ENCODE measurements at places on chromosomes 1 and 21.

DNA sequence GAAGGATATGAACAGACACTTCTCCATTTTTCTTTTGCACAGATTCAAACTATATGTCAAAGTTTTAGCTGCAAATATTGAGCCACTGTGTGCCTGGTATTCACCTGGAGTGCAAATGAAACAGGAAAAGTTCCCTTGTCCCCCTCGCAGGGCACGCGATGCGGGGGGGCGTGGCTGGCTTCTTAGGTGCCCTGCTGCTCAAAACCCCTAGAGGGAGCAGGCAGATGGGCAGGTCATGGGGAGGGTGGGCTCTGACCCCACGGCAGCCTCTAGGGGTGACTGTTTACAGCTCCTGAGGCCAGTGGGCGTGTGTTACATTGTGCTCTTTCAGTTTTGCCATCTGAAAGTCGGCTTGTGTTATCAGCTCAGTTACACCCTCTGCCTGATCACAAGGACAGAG lies 931.2 kb upstream of the B3GALT2 start:
- H3K4me1 ChIP-seq = no peaks in the 10 kb centered on the region
- H3K4me3 ChIP-seq = no peak overlapping the region
- no peaks in the 10 kb centered on the region for H3K27me3 ChIP-seq
- no peak overlapping the region for H3K27ac ChIP-seq
- H3K36me3 ChIP-seq = no peaks in the 10 kb centered on the region

DNA sequence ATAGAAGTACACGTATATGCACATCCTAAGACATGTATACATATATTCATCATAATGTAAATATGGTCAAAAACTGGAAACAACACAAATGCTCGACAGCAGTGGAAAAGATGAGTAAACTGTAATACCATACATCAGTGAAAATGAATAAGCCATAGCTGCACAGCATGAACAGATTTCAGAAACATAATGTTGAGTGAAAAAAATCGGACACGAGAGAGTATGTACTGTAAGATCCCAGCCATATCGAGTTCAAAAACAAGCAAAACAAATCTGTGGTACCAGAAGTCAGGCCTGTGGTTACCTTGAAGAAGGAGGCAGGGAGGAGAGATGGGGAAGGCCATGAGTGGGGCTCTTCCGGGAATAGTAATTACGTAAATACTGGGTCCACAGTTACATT lies 90.4 kb downstream of the GLIS1 start:
- H3K4me1 ChIP-seq = no peaks in the 10 kb centered on the region
- no peak overlapping the region for H3K27ac ChIP-seq
- H3K36me3 ChIP-seq = no peaks in the 10 kb centered on the region
- DNase-seq = no peak
- H3K4me3 ChIP-seq = no peak overlapping the region

GRCh38 chr1:47901001-47901575 lies 96.1 kb downstream of the TRABD2B start:
- H3K4me1 ChIP-seq = no peaks in the 10 kb centered on the region
- no peaks in the 10 kb centered on the region for H3K36me3 ChIP-seq
- H3K27me3 ChIP-seq = no peaks in the 10 kb centered on the region
- H3K27ac ChIP-seq = no peak overlapping the region

DNA sequence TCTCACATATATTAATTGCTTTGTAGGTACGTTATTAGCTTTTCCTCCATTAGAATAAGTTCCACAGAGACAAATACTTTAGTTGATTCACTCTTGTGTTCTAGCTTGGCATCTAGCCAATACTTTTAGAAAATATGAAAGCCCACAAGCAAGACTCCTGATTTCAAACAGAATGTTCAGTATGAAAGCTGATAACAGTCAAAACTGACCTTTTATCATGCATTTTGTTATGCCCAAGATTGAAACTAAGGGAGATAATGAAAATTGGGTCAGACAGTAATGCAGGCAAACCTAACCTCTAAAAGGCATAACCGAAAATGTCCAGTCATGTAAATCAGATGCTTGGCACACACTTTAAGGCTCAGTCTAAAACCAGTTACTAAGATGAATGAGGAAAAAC lies 61.7 kb downstream of the ERICH3 start:
- 0 out of 2 replicates have a peak, but pooled peaks cover 5% of the 10 kb centered on the region for H3K27me3 ChIP-seq
- no peak overlapping the region for H3K4me3 ChIP-seq
- no peaks in the 10 kb centered on the region for H3K4me1 ChIP-seq

- no peak for DNase-seq
- no peaks in the 10 kb centered on the region for H3K36me3 ChIP-seq
- H3K4me3 ChIP-seq = no peak overlapping the region
- no peaks in the 10 kb centered on the region for H3K4me1 ChIP-seq
- H3K27me3 ChIP-seq = no peaks in the 10 kb centered on the region
Observed at GRCh38 chr1:53557830-53558738, 98.9 kb downstream of the DMRTB1 start.

GRCh38 chr21:37800057-37800455 lies 116.2 kb downstream of the KCNJ6 start:
- H3K27ac ChIP-seq = no peak overlapping the region
- DNase-seq = peak; percentile 18
- H3K27me3 ChIP-seq = no peaks in the 10 kb centered on the region
- no peaks in the 10 kb centered on the region for H3K4me1 ChIP-seq
- H3K4me3 ChIP-seq = no peak overlapping the region

DNA sequence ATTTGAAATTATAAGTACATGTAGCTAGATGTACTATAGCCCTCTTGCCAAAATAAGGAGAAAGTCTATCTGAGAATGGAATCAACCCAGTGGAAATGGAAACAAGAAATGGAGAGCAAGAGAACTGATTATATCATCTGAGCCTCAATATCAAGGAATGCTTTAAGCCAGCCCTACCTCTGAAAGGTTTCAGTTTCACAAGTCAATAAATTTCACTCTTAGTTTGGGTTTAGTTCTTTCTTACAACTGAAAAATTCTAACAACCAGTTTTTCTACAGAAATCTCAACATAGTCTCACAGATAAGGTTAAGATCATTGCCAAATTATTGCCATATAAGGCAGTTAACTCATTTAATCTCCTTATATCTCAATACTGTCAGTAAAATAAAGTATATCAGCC lies 80.0 kb downstream of the EPS15 start:
- no peak overlapping the region for H3K27ac ChIP-seq
- no peak overlapping the region for H3K4me3 ChIP-seq
- no peaks in the 10 kb centered on the region for H3K27me3 ChIP-seq
- no peak for DNase-seq
- no peaks in the 10 kb centered on the region for H3K4me1 ChIP-seq

DNA sequence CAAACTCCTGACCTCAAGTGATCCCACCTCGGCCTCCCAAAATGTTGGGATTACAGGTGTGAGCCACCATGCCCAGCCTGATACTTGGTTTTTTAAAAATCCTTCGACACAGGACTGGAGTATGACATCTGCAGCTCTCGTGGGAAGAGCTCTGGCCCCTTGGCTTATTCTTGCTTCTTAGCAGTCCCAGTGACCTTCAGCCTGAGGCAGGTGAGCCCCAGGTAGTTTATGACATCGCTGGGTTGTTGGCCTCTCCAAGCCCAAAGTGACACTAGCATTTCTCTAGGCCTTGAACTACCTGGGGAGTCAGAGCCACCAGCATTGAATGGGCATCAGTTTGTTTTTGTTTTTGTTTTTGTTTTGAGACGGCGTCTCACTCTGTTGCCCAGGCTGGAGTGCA lies 15.9 kb upstream of the IFNGR2 start:
- no peak overlapping the region for H3K27ac ChIP-seq
- H3K27me3 ChIP-seq = no peaks in the 10 kb centered on the region
- DNase-seq = no peak
- peaks cover 14% of the 10 kb centered on the region for H3K4me1 ChIP-seq
- no peaks in the 10 kb centered on the region for H3K36me3 ChIP-seq
- H3K4me3 ChIP-seq = no peak overlapping the region

All from GM23248 (cell line).